ENCODE measurements at places on chromosomes 5 and 9.

GRCh38 chr5:11038772-11039171, 277.7 kb upstream of the DAP start:
- DNase-seq = no peak

DNA sequence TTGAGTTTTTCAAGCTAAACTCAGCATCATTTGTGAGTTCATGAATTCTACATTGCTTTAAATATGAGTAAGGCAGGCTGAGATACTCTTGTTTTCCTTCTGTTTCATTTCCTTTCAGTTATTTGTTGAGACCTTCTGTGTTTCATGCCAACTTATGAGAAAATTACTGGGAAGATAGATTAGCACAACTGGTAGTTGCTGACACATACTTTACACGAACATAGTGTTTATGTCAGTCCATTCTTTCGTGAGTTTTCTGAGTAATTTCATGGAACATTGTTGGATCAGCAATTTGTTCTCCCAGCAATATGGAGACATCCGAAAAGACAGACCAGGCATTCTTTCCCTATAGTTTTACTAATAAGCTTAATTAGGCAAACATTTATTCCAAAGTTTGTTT, 102.0 kb upstream of the SMC5 start:
- peak; percentile 51 for DNase-seq

GRCh38 chr5:9644630-9645029, 14.5 kb upstream of the TAS2R1 start:
- peak; percentile 17 for DNase-seq

GRCh38 chr5:53170746-53171349, 61.3 kb upstream of the MOCS2 start:
- DNase-seq = peak; percentile 36

- DNase-seq = no peak
Measured at GRCh38 chr5:147387109-147387508, 122.8 kb downstream of the DPYSL3 start.

- DNase-seq = no peak
Measured at GRCh38 chr5:169867347-169867746, 112.9 kb downstream of the INSYN2B start.

DNA sequence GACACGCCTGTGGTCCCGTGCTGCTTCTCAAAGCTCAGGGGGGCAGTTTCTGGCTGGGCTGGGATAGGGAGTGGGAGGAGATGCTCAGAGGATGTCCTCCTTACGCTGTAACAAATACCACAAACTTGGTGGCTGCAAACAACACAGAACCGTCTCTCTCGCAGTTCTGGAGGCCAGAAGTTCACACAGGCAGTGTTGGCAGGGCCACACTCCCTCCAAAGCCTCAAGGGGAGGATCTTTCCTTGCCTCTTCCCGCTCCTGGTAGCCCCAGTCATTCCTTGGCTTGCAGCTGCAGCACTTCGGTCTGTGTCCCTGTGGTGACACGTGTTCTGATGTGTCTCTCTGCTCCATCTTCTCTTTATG, 10.4 kb upstream of the ORM1 start:
- no peak for DNase-seq

GRCh38 chr5:17180864-17181723, 36.3 kb upstream of the BASP1 start:
- peak; percentile 100 for DNase-seq

DNA sequence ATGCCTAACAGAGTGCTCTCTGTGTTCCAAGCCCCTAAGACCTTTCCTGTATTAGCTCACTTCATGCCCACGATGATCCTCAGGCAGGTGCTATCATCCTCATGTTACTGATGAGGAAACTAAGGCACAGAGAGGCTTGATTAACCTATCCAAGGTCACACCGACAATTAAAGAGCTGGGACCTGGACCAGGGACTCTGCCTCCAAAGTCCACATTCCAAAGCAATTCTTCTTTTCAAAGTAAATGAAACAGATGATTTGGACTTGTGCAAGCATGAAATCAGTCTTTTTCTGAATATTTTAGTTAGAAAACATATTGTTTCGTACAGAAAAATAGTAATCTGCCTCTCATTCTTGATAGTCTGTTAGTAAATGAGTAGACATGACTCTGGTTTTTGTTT, 18.1 kb upstream of the RASEF start:
- no peak for DNase-seq

DNA sequence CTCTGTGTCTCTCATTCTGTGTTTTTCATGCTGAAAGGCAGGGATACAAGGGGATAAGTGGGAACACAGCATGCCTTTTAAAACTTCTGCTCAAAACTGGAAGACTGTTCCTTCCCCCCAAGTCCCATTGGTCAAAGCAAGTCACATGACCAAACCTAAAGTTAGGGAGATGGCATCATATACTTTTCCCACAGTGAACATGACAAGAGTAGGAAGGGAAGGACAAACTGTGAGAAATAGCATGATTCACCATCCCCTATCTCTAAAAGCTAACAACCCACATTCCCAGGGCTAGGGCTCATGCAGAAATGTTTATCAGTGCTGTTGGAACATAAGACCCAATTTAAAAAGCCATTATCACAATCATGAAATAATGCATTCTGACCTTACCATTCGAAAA, 24.2 kb upstream of the SHISAL2B start:
- DNase-seq = peak; percentile 96

- DNase-seq = no peak
Measured at GRCh38 chr5:157115502-157115901, 6.7 kb upstream of the HAVCR2 start.

GRCh38 chr5:116076496-116076895, 8.3 kb upstream of the COMMD10 start:
- no peak for DNase-seq

DNA sequence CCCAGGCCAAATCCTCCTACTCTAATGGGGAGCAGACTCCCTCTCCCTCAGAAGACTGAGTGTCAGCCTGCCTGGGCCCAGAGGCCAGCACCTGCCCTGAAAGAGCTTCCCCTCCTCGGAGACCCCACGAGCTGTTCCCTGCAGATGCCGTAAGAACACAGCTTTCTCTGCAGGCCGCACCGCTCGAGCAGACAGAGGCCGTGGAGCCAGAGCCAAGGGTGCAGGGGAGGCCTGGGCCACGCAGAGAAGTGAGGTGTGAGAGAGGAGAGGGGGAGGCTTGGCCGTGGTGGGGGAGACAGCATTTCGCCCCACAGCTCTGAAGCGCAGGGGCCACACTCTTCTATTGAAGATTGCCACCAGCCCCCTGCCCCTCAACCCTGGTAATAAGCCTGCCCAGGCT, 62.8 kb upstream of the GARNL3 start:
- DNase-seq = no peak

GRCh38 chr5:1779782-1780613, 19.6 kb downstream of the MRPL36 start:
- no peak for DNase-seq

- DNase-seq = no peak
Measured at GRCh38 chr9:119697996-119698395, 328.8 kb upstream of the BRINP1 start.

GRCh38 chr9:36141288-36141687, 4.8 kb downstream of the GLIPR2 start:
- no peak for DNase-seq

GRCh38 chr5:157785801-157786200, 42.3 kb downstream of the LSM11 start:
- no peak for DNase-seq

DNA sequence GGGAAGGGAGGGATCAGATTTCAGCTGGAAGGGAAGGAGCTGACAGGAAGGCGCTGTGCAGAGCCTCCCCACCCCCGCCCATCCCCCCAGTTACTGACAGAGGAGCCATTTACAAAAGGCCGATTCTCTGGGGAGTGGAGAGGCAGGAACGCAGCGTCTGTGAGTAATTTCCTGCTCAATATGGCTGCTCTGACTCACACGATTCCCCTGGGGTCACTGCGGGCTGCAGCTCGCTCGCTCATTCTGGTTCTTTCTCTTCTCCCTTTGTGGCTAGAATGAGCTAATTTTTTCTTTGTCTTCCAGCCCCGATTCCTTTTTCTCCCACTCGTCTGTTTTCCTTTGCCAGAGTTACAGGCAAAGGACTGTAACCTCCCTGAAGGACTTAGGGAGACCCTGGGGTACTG, 28.8 kb downstream of the PTPA start:
- peak; percentile 99 for DNase-seq

DNA sequence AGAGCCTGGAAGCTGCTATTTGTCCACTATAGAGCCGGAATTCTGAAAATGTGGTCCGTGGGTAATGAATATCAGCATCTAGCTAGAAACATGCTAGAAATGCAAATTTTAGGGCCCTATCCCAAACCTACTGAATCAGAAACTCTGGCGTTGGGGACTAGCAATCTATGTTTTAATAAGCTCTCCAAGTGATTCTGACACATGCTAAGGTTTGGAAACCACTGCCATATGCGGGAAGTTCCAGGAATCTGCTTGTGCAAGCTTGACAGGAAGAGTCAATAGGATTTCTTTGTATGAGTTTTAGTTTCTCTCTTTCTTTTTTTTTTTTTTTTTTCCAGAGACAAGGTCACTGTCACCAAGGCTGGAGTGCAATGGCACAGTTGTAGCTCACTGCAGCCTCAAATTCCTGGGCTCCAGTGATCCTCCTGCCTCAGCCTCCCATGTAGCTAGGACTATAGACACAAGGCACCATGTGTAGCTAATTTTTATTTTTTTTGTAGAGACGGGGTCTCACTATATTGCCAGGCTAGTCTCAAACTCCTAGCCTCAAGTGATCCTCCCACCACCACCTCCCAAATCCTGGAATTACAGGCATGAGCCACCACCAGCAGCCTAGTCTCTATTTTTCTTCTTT, 26.4 kb upstream of the CARNMT1 start:
- peak; percentile 15 for DNase-seq

GRCh38 chr5:112534067-112534583, 115.0 kb upstream of the EPB41L4A start:
- DNase-seq = no peak

- no peak for DNase-seq
Measured at GRCh38 chr5:180161420-180162303, 47.3 kb downstream of the RASGEF1C start.

GRCh38 chr5:40557501-40557900, 122.2 kb upstream of the PTGER4 start:
- DNase-seq = no peak

- peak; percentile 75 for DNase-seq
Measured at GRCh38 chr5:153513156-153513555, 22.7 kb downstream of the GRIA1 start.

DNA sequence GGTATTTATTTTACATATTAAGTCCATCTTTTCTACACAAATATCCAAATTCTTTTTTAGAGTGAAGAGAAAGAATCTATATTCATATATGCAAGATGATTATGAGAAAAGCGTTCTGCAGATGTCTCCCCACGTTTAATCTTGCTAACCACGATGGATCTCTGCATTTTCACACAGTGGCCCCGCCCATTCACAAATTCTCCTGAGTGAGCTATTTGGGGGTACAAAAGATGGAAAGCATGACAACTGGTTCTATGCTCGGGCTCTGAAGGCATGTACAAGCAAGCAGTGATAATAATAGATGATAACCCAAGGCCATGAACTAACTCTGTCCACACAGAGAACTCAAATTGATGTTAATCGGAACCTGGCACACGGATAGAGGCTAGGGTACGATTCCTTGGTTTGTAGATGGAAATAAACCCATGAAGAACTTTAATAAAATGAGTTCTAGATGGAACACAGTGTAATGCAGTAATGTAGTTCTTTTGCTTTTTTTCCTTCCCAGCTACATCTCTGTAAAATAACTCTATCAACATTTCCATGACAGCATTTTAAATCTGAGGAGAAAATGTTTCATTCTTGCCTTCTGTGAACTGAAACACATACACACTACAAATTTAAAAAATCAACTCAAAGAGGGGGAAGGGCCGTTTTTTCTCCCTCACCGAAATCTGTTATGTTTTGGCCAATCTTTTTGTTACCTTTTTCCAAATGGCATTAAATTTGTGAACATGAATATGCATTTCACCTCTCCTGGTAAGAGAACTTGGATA, 851.7 kb upstream of the DMAC1 start:
- no peak for DNase-seq

GRCh38 chr9:34178436-34179212, at the start of gene UBAP1:
TSS of gene UBAP1 (plus strand) at chr9:34179043. CDS start at chr9:34220915, 41,872 bp downstream.
- DNase-seq = peak; percentile 97

DNA sequence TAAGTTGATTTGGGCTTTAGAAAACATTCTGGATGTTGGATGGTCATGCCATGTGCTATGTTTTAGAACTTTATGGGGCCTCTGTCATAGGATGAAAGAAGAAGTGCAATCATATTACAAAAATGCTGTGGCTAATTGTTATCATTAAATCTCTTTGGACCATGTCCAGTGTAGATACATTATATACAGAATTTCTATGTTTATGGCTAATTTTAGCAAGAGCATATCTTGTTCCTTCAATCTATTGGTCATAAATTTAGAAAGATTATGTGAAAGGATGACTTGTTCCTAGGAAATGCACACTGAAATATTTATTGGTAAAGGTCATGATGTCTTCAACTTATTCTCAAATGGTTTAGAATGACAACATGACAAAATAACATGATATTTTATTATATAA, 42.4 kb upstream of the ELL2 start:
- DNase-seq = peak; percentile 63

- DNase-seq = peak; percentile 31
Measured at GRCh38 chr9:7121055-7121454, 363.3 kb downstream of the KDM4C start.

DNA sequence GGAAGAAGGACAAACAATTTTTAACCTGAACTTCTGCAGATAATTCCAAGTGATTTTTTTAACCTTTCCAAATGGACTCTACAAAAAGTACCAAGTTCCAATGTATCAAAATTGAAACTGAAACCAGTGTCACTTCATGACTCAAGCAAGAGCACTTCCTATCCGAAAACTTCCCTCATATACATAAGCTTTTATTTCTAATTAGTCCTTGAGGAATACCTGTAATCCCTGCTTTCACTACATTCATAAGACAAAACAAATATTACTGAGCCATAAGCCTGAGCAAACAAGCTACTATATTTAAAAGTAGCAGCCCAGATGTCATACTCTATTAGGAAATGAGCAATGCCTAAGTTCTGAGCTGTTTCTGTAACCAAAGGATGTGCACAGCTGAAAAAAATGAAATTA, 224.4 kb downstream of the EBF1 start:
- no peak for DNase-seq

- DNase-seq = no peak
Measured at GRCh38 chr5:60672693-60673264, 27.2 kb downstream of the DEPDC1B start.

- peak; percentile 32 for DNase-seq
Measured at GRCh38 chr9:86452201-86452828, 98.1 kb upstream of the TUT7 start.

GRCh38 chr9:125464591-125465385, 203.2 kb downstream of the GAPVD1 start:
- peak; percentile 75 for DNase-seq

DNA sequence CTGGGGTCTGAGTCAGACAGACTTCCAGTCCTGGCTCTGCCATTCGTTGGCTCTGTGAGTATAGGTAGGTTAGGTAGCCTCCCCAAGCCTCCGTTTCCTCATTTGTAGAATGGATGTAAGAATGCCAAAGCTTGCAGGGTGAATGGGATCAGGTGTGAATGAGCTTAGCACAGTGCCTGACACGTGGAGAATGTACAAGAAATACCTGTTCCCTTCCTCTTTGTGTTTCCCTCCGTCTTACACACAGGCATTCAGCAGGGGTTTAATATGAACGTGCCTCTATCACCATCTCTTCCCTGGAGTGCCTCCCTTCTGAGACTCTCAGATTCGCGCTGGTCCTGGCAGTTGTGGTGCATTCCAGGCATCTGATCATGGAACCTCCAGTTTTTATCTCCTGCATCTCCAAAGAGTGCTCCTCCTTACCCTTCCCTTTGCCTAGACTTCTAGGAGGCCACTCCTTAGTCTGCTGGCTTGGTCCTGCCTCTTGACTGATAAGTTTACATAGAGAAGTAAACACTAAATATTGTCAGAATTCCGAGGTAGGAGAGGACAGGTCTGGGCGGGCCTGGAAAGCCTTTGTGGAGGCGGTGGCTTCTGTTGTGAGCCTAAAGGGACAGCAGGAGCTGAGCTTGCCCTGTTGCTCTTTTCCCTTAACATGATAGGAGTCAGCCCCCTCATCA, 199.4 kb downstream of the AOPEP start:
- DNase-seq = no peak
